ENCODE measurements at places on chromosomes 13 and 19.

DNA sequence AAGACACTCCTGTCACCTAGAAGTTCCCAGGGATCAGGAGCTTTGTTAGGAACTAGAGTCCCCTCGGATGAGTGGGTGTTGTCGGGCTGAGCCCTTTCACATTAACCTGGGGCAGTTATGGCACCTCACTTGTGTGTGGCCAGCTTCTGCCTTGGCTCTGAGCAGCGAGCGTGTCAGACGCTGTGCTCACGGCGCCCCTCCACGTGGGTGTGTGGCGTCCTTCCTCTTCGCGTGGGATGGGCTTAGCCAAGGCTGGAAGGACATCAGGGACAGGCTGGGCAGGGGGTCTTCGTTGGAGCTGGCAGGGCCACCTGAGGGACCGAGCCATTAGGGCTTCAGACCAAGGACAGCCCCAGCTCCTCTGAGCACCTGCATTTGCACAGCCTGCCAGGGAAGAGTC is 23.4 kb downstream of the DOT1L start:
- DNase-seq = no peak

DNA sequence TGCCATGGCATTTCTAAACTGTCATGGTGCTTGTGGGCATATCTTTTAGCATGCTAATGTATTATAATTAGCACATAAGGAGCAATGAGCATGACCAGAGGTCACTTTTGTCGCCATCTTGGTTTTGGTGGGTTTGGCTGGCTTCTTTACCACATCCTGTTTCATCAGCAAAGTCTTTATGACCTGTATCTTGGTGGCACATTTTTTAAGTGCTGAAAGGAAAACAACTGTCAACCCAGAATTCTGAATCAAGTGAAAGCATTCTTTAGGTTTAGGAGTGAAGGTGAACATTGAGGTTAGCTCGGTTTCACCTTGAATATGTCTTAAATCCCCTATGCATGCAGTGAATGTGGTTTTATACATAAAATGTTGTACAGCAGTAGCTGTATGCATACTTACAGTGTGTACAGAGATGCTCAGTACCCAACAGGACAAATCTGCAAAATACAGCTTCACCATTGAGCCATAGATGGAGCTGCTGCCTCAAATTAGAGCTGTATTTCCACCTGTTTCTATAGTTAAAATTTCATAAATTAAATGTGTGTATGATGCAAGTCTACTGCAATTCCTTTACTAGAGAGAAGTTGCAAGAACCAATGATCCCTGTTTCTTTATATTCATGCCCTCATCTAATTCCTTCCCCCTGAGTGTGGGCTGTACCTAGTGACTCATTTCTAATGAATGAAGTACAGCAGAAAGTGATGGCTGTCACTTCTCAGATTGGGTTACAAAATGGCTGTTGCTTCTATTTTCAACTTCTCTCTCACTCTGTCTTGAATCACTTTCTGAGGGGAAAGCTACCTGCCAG is 25.2 kb upstream of the IGSF23 start:
- DNase-seq = no peak

DNA sequence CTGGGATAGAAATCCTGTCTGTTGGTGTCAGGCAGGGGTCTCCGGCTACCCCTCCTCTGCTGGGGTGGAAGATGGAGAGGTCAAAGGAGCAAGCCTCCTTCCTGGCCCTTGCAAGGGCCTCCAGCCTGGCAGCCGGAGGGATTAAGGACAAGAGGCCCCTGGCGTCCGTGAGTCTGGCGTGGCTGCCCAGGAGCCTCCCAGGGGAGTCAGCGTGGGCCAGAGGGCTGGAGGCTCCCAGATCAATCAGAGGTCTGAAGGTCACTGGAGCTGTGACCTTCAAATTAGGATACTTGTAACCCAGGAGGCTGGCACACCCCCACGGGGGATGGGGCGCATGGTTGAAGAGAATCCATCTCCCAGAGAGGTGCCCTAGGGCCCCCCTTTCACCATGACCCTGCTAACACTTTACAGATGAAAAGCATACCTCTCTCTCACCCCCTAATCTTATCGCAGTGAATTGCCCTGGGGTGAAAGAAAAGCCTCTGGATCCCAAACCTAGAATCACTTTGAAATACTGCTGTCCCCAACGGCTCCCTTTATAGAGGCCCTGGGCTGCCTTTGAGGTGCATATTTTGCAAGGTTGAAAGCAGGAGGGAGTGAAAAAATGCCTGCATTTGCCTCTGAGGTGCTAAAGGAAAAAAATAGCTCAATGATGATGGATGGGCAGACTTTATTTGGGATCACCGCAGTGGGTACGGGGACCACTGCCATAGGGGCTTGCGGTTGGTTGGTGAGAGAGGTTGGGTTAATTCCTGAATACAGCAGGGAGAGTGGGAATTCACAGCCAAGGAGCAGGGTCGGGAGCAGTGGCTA is 44.9 kb upstream of the PEG3 start:
- no peak for DNase-seq

- no peak for DNase-seq
These were observed 7.4 kb upstream of the SLITRK6 start for GRCh38 chr13:85806553-85807175.
